ENCODE measurements at places on chromosomes 6 and 20. TPM values are rescaled to one million over a fixed set of nuclear protein-coding genes. Genes with fewer than 3 reads are reported as not detected.

The CFB gene
- total RNA-seq, result 49.7 TPM

The CLIC5 gene
- total RNA-seq, result under 0.01 TPM

The KIFC1 gene
- total RNA-seq, result 5.0 TPM

The SLC17A4 gene
- total RNA-seq, result not detected

The RHAG gene
- total RNA-seq, result not detected

The ANKEF1 gene
- total RNA-seq, result 2.5 TPM

The DOK5 gene
- 55.3 TPM for total RNA-seq

The RPRD1B gene
- 23.7 TPM for total RNA-seq

The HLA-DQA1 gene
- not detected for total RNA-seq

The SPACA1 gene
- not detected for total RNA-seq

The KCNQ5 gene
- total RNA-seq, result 7.8 TPM

The GPX5 gene
- total RNA-seq, result not detected

The HLA-DMB gene
- 0.07 TPM for total RNA-seq

The SIRPB2 gene
- total RNA-seq, result not detected

The UCKL1 gene
- 22.9 TPM for total RNA-seq

The TREM2 gene
- total RNA-seq, result not detected

Measured in smooth muscle cell of the pulmonary artery (primary cell).